ENCODE measurements at places on chromosomes 1 and 21.

DNA sequence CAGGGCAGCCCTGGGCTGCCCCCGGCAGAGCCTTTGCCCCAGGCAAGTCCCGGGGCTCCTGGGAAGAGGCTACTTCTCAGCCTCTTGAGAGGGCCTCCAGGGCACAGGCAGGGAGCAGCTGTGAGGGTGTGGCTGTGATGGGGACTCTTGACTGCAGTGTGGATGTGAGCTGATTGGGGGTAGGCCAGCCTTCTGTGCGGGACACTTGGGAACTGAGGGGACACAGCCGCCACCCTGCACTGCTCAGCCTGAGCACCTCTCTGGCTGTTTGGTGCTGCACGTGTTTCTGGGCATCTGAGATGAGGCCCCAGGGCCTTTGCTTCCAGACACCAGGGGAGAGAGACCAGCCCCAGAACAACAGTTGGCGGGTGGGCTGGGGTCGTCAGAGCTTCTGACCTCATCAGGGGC, 62.1 kb downstream of the SKI start:
- DNase-seq, result no peak

DNA sequence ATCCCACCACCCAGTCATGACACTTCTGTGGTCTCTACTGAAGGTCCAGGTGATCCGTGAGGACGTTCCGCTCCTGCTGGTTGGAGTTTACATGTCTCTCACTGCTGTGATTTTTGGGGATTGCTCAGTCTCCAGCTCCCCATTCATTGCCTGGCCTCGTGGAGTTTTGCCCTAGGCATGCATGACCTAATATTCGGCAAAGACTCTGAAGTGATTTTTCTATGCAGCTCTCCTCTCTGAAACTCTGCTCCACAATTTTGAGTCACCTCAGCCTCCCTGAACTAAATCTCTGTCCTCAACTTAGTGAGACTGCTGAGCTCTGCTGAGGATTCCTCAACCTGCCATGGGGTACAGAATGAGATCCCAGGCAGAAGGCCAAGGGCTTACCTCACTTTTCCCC, 174.4 kb upstream of the FGGY start:
- no peak for DNase-seq

GRCh38 chr1:60281360-60281932, 207.9 kb upstream of the C1orf87 start:
- no peak for DNase-seq

DNA sequence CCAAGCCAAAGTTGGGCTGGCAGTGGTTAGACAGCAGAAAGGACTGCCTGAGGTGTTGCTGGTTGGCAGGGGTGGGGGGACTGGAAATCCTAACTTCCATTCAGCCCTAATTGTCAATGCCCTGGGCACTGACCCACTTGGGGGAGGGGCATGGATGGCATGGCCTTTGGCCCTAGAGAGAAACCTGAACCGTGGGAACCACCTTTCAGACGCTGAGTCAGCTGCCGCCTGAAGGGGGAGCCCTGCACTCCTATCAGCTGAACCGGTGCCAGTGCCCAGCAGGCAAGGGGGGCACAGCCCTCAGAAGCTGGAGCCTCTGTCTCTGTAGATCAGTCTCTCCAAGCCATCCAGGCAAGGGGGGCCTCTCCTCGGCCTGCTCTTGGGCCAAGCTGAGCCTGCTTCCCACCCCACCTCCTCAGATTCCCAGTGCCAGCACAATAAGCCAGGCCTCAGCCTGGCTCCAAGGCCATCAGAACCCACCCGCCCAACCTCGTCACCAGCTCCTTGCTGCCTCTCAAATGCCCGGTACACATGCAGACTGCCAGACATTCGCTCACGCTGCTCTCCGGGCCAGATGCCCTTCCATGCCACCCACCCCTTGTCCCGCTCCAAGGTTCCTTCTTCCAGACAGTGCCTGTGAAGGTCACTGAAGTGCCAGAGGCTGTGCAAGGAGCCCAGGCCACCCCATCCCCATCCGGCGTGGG, 11.6 kb downstream of the TINAGL1 start:
- no peak for DNase-seq

GRCh38 chr1:7401814-7402547, 369.1 kb upstream of the VAMP3 start:
- no peak for DNase-seq

DNA sequence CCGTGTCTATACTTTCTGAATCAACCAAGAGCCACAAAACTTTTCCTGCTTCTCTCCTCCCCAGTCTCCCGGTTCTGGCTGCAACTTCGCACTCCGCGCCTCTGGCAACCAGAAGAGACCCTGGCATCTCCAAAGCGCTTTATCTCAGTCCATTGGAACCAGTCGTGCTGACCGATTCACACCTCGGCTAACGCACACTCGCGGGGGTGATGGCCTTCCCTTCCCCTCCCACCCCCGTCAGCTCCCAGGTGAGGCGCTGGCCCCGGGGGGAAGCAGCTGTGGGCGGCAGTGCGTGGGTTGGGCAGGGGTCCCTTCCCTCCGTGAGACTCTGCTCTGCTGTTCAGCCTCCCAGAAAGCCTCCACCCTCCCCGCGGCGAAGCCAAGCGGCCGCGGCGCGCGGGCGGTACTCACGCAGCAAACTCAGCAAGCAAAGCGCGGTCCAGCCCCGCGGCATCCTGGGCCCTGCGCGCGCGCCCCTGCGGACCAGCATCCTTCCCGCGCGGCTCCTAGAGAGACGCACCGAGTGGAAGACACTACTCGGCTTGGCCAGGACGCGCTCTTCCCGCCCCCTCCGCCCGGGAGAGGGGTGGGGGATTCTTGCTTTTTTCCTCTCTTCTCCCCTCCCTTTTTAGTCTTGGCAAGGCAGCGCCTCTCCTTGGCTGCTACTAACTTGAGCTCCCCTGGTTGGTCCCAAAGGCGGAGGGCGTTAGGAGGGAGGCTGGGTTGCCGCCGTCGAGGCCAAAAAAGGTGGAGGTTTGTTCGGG, at the start of gene CD34:
CD34 (minus strand) TSS at position 535 of the 764 bp plus-strand sequence; CDS start at position 490, 45 bp downstream.
- no peak for DNase-seq

- DNase-seq, result no peak
Measured at GRCh38 chr1:243712242-243712641, 137.8 kb downstream of the AKT3 start.

DNA sequence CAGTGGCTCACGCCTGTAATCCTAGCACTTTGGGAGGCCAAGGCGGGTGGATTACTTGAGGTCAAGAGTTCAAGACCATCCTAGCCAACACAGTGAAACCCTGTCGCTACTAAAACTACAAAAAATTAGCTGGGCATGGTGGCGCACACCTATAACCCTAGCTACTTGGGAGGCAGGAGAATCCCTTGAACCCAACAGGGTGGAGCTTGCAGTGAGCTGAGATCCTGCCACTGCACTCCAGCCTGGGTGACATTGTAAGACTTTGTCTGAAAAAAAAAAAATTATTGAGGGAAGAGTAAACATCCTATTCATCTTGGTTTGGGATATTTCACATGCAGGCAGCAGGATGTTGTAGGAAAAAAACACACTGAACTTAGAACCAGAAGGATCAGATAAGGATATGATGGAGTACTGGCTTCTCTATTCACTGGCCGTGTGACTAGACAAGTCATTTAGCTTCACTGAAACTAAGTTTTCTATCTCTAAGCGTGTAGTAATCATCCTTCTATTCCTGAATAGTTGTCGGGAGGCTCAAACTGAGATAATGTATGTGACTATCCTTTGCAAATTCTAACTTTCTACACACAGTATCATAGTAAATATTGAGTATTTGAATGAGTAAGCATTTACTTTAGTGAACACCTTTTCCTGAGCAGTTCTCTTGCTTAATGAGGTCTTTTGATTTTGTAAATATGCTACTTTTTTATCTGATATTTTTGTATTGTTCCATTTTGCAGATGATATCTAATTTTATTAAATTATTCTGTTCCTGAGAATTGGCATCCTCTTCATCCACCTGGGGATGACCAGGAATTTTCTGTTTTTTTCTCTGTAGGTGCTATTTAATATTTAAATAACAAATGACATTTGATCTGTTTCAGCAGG, 18.2 kb downstream of the CAP1 start:
- DNase-seq, result no peak

- DNase-seq, result peak; percentile 28
Measured at GRCh38 chr1:153404768-153405167, 11.6 kb upstream of the S100A7A start.

DNA sequence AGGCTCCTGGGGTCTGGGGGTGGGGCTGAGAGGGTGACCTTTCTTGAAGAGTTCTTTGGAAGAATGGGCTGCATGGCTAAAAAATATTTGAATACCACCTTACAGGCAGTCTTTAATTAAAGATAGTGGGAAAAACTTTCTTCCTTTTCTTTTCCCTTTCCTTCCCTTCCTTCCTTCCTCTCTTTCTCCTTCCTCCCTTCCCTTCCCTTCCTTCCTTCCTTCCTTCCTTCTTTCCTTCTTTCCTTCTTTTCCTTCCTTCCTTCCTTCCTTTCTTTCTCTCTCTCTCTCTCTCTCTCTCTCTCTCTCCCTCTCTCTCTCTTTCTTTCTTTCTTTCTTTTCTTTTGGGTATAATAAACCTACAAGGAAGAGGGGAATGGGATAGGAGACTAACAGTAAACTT, 77.8 kb upstream of the EDN2 start:
- no peak for DNase-seq

DNA sequence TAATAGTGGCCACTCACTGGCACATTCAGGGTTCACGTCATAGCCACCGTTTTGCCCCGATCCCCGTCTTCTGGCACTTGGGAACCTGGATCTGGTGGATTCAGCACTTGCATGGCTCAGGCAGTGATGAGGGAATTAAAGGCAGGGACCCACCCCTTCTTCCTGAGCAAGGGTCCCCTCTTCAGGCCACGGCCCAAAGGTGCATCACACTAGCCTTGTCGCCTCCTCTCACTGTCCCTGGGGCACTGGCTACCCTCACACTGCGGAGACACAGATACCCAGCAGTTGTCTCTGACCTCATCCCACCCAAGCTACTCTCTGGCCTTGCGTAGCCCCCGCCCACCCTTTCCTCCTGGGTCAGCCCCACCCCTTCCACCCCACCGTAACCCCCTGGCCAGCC, 19.9 kb upstream of the LDLRAP1 start:
- no peak for DNase-seq

DNA sequence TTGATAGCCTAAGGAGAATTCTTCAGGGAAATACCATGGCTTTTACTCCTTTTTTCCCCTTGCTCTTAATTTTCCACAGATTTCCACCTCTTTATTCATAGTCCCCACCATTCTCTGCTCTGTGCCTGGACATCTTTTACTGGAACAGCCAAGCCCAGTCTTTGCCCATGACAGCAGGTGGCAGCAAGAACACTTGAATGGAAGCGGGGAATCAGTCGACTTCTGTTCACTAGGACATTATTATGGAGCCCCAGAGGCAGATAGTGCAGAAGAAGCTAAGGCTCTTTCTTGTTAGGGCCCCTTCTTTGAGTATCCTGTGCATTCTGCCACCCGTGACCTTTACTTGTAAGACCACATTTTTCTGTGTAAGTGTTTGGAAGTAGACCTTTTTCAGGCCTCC, 6.3 kb downstream of the OR14I1 start:
- no peak for DNase-seq

GRCh38 chr1:221274373-221274772, 395.1 kb downstream of the HLX start:
- DNase-seq, result no peak

GRCh38 chr1:179706339-179706941, 36.7 kb upstream of the FAM163A start:
- peak; percentile 41 for DNase-seq

GRCh38 chr1:210366767-210367166, 38.1 kb downstream of the HHAT start:
- no peak for DNase-seq

DNA sequence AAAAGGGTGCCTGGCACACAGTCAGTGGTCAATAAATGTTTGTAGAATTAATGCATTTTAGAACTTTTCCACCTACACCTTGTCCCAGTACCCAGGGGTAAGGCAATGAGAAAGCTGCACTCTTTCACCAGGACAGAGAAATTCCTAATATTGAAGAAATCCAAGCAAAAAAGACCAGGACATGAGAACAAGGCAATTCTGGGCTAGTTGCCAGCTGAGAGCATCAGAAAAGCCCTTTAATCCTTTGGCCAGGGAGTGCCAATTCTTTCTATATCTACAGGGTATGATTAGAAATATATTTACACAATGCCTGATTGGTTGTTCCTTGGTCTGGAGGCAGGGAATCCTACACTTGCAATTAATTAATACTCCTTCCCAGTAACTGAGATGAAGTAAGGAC, 492.4 kb upstream of the NFIA start:
- DNase-seq, result no peak

DNA sequence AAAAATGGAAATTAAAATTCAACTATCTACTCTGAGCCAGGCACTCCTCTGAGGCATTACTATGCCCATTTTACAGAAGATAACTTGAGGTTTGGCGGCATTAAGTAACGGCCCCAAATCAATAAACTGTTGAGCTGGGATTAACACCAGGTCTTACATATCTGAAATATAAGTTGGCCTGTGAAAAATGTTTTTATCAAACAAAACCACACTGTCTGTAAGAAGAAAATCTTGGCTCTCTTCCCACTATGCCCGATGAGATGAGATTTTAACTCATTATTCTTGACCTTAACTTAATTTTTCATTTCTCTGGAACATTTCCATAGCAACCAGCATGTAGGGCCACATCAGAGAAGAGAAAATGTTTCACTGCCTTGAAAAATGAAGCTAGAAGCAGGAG, 21.8 kb downstream of the RC3H1 start:
- no peak for DNase-seq

- no peak for DNase-seq
Measured at GRCh38 chr1:215623162-215623561, 56.1 kb downstream of the KCTD3 start.

- DNase-seq, result no peak
Measured at GRCh38 chr1:88562991-88563390, 121.1 kb upstream of the PKN2 start.
